ENCODE measurements at places on chromosomes 6 and 20.

GRCh38 chr6:158631678-158632537 lies 12.6 kb downstream of the DYNLT1 start:
- no peak for DNase-seq

GRCh38 chr6:123810214-123810613 lies 6.5 kb downstream of the NKAIN2 start:
- DNase-seq = no peak

GRCh38 chr20:52083627-52084232 lies 107.8 kb downstream of the ZFP64 start:
- DNase-seq = peak; percentile 58

- DNase-seq = no peak
Measured at GRCh38 chr6:1615151-1615852, 5.6 kb downstream of the FOXC1 start.

GRCh38 chr20:31517373-31517772 lies 3.1 kb downstream of the HM13 start:
- no peak for DNase-seq

GRCh38 chr20:24977336-24977735 lies 15.2 kb downstream of the APMAP start:
- DNase-seq = no peak

DNA sequence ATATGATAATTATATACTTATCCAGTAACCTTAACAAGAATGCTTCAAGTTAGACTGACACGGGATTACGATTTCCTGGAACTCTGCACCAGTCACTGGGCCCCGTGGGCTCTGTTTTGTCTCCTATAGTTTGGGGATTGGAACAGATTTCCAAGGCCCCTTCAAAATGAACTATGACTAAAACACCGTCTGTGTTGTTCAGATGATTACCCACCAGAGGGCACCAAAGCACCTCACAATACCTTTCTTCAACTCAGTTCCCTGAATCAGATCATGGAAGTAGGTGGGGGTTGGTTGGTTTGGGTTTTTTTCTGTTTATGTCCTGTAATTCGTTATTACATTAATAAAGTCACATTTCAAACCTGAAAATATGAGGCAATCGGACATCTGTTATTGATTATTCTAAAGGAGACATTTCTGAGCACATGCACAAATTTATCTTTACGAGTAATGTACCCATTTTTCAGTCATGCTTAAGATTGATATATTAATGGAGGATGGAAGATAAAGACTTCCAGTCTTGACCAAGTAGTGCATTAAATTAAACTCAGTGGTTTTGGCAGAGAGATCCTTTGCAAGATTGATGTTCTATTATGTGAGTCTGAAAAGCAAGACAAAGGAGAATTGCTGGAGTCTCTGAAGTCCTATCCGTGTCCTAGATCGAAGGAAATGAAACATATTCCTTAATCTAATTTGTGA lies 112.0 kb upstream of the COL21A1 start:
- DNase-seq = peak; percentile 60

DNA sequence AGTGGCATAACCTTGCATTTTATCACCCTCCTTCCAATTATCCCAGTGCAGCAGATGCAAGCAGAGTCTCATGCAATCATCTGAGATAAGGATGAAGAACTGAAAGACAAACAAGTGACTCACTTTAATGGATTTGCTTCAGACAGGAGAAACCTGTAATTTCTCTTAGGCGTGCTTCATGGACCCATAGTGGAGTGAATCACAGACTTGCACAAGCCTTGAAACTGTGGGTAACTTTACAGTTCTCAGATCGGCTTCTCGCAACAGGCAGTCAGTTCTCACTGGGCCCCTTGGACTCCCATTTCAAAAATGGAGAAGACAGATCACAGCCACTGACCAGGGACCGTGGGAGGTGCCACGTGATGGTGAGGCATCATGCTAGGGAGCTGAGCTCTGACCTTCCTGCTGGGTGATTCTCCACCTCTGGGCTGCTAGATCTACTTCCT lies at the start of gene ADGRF4:
ADGRF4 (plus strand) TSS at position 239 of the 446 bp plus-strand sequence. CDS start 8,666 bp downstream, outside the sequence.
- no peak for DNase-seq

DNA sequence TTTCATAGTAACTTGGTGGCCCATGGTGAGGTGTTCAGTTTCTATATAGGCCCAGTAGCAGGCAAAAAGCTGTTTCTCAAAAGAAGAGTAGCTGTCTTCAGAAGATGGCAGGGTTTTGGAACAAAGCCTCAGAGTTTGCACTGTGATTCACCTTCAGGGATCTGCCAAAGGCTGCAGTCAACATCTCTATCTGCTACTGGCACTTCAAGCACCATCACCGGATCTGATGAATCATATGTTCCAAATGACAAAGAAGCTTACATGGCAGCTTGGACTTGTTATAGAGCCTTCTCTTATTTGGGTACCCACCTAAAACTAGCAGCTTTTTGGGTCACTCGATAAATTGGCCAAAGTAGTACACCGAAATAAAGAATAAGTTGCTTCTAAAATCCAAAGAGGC lies 39.5 kb downstream of the PKIB start:
- no peak for DNase-seq

- DNase-seq = no peak
Measured at GRCh38 chr6:84371681-84372080, 144.2 kb upstream of the CEP162 start.

- DNase-seq = no peak
Measured at GRCh38 chr6:156311291-156311690, 465.9 kb upstream of the ARID1B start.

GRCh38 chr6:128827675-128828464 lies 55.1 kb upstream of the LAMA2 start:
- DNase-seq = no peak
